ENCODE measurements at places on chromosomes 4 and X.

- DNase-seq: no peak
Measured at GRCh38 chrX:46823481-46823880, 13.4 kb upstream of the RP2 start.

DNA sequence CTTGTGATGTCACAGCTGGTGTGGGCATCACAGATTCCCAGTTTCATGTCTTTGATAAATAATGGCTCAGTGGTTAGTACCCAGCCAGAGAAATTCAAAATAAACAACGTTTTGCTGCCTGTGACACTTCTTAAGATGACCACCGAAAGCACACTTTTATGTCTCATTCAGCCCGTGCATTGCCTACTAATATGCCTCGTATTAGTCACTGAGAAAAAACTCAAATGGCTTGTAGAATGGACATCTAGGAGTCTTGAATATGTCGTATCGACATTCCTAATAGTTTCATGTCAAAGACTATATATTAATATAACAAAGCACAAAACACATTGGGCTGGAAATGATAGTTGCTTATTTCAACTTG, 103.9 kb upstream of the FAT1 start:
- DNase-seq: no peak

- no peak for DNase-seq
Measured at GRCh38 chr4:4690854-4691253, 149.0 kb upstream of the STX18 start.

GRCh38 chr4:77045490-77045889, 30.3 kb downstream of the CCNI start:
- no peak for DNase-seq

- no peak for DNase-seq
Measured at GRCh38 chrX:38347136-38347535, 5.3 kb upstream of the OTC start.

- DNase-seq: no peak
Measured at GRCh38 chr4:37068580-37068979, 176.0 kb upstream of the NWD2 start.

DNA sequence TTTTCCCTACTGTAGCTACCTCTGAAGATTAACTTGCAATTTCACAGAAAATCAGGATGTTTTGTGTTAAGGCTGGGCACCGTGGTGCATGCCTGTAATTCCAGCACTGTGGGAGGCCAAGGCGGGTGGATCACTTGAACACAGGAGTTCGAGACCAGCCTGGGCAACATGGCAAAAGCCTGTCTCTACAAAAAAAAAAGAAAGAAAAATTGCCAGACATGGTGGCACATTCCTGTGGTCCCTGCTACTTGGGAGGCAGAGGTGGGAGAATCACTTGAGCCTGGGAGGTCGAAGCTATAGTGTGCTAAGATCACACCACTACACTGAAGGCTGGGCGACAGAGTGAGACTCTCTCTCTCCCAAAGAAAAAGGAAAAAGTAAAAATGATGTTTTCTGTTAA, 27.4 kb downstream of the APELA start:
- no peak for DNase-seq

DNA sequence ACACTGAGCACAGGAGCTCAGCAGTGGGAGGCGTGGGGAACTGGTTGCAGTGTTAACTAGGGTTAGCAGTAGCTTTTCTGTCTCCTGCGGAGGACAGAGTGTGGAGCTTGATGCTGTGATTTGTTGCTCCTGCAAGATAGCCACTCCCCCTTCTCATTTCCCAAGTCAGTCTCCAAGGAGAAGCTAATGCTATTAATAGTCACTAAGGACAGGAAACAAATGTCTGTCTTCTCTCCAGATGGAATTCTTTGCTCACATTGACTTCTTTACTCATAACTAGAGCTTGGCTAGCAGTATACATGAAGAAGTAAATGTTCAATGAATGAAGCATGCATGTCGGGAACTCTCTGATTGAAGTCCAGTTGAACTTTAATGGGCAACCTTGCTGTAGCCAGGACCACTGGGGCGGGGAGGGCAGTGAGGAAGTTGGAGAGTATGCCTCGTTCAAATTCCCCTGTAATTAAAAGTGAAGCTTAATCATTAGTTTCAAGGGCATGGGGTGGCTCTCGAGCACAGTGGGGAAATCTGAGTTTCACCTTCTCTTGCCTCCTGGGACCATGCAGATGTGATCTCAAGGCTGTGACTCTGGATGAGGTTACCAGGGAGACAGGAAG, 156.6 kb upstream of the SCML1 start:
- no peak for DNase-seq

DNA sequence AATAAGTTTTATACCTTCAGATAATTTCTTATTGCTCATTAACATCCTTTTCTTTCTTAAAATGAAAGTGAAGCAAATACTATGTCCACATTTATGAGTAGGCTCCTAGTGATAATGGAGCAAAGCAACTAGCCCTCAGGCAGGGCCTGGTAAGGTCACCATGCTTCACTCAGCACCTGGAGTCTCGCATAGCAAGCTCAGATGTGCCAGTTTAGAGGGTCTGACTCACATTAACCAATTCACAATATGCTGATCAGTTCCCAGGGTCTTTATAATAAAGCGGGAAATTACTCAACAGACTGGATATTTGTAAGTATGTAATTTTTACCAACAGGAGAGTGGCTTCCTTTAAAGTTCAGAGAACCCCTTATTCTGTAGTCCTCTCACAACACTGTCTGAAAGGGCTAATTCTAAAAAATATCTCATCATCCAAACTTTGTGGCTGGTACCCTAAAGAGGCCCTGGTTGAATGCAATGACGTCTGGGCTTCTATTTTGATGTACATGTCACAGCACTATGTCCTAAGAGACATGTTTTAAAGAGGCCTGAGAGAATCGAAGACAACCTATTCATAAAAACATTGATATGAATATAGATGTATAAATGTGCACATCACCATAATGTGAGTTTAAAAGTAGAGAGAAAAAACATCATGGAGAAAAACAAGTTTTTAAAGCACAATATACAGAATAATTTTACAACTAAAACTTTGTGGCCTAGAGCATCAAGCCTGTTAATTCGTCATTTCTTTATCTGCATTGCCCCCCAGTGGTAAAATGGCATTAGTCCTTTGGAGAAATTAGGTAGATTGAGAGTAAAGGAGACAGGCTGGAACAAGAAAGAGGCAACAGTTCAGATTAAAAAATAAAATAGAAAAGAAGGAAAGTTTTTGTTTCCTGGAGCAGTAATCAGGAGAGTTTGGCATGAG, 44.3 kb downstream of the IL21 start:
- peak; percentile 11 for DNase-seq

- DNase-seq: no peak
Measured at GRCh38 chr4:6773106-6773505, 9.4 kb upstream of the KIAA0232 start.

DNA sequence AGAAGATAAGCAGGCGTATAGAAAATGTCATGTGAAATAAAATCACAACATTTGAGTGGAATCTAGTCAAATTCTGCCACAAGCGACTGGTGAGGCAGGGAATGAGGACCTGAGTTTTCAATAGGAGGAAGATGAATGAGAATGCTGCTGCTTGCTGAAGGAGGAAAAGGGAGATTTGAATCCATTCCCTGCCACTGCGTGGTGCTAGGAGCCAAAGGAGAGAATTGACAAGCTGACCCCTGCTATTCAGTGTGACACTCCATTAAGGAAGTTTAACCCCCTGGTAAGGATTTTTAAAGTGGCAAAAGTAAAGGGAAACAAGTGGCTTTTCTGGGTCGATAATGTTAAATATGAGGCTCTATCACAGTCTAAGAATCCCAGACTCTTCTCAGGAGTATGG, 314.0 kb downstream of the NAF1 start:
- no peak for DNase-seq

GRCh38 chr4:135575041-135575440, 1373.5 kb upstream of the PABPC4L start:
- no peak for DNase-seq

DNA sequence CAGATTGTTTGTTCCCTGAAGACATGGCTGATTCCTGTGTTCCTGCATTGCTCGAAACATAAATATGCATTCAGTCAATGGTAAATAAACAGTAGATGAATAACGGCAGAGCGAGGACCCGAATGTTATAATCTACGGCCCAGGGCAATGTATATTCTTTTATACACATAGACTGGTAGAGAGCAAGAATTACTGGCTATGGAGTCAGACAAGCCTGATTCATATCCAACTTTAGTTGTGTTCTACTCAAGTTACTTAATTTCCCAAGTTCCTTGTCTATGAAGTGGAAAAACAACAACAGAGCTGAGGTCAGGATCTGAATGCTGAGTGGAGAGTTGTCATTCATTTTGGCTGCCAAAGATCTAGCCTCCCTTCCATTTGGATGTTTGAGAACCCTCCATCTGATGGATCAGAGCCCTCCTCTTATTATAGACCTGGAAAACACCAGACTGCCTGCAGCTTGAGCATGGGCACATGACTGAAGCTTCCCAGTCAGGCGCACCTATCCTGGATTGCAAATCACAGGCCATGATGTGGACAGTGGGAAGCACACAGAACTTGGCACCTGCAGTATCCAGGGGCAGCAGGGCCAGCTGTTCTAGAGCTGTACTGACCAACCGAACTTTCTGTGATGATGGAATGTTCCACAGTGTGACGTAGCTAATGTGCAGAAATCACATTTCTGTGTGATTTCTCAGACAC, 80.1 kb downstream of the FAM184B start:
- no peak for DNase-seq

- no peak for DNase-seq
Measured at GRCh38 chr4:86243750-86244149, 116.1 kb downstream of the MAPK10 start.

GRCh38 chrX:118364261-118364660, 18.4 kb downstream of the WDR44 start:
- DNase-seq: no peak

GRCh38 chr4:15238720-15239119, 189.1 kb upstream of the C1QTNF7 start:
- no peak for DNase-seq

DNA sequence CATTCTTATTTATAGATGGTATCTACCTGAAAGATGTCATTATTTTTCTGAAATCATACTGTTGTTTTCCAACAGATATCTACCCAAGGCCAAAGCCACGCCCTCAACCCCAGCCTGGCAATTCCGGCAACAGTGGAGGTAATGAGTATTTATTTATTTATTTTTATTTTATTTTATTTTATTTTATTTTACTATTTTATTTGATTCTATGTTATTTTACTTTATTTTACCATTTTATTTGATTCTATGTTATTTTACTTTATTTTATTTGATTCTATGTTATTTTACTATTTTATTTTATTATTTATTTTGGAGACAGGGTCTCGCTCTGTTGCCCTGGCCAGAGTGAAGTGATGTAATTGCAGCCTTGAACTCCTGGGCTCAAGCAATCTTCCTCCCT, 37.7 kb downstream of the XG start:
- no peak for DNase-seq

DNA sequence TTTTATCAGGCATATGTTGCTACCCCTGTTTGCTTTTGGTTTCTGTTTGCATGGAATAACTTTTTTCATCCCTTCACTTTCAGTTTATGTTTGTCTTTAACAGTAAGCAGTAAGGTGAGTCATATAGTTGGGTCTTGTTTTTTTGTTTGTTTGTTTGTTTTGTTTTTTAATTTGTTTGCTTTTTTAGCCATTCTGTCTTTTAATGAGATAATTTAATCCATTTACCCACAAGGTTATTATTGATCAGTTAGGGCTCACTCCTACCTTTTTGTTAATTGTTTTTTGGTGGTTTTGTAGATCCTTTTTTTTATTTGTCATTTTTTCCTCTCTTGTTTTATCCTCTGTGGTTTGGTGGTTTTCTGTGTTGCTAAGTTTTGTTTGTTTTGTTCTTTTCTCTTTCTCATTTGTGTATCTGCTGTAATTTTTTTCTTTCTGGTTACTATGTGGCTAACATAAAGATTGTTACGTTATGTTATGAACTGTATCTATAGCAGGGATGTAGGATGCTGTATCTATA, 379.5 kb upstream of the MAD2L1 start:
- no peak for DNase-seq

- DNase-seq: no peak
Measured at GRCh38 chr4:184954482-184954881, 63.8 kb upstream of the HELT start.

- DNase-seq: no peak
Measured at GRCh38 chrX:128975745-128976144, 547.5 kb downstream of the SMARCA1 start.

DNA sequence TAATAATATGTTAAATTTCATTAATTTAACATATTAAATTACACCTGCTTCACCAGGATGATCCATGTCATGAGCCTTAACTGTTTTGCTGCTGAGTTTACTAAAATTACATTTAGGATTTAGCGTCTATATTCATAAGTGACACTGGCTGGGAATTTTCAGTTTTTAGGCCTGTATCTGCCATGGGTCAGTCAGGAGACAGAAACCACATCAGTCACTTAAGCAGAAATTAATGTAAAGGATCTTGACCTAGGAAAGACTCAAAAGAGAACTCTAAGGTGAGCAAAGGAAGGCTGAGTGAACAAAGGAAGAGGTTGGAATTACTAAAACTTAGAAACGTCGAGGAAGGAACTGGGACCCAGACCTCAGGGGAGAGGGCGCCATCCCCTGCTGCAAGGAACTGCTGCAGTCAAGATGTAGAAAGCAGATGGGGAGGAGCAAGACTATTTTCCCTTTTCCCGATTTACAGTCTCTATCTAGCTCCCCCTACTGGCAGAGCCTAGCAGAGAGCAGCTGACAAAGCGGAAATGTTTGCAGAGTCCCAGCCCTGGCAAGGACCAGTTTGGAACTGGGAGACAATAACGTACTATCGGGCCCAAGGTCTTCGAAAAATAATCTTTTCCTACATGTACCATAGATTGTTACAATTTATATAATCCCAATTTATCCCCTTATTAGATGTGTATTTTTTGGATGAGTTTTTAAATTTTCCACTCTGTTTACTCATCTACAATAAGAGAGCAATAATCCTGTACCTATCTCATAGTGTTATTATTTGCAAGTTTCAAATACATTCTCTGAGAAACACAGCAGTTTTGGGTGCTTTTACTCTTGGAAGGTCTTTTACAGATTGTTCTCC, 22.6 kb upstream of the RBBP7 start:
- DNase-seq: peak; percentile 53

DNA sequence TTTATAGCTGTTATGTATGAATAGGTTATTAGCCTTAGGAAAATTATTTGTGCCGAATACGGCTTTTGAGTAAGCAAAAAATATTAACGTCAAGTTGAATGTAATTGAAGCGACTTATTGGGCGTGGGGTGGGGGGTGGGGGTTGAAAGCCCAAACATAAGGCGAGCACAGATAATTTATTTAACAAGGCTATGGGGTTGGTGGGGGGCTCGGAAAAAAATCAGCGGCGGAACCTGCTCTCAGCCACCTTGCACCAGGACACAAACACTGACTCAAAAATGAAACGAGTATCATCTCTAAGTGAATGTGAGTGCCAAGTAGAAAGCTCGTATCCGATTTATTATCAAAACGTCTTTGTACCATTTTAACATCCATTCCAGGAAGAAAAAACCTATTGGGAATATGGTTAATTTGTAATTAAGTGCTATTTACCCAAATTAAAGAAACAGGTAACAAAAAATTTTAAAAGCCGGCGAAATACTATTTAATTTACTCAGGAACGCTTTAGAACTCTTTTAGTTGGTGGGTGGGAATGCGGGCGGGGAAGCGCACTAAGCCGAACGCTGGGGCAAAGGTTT, 902 bp upstream of the LARP1B start:
- no peak for DNase-seq
